ENCODE measurements at places on chromosomes 4 and X. TPM values are rescaled to one million over a fixed set of nuclear protein-coding genes. Genes with fewer than 3 reads are reported as not detected.

GRCh38 chr4:122602277-122603142 is 18.4 kb downstream of the IL21 start:
- DNase-seq: no peak

DNA sequence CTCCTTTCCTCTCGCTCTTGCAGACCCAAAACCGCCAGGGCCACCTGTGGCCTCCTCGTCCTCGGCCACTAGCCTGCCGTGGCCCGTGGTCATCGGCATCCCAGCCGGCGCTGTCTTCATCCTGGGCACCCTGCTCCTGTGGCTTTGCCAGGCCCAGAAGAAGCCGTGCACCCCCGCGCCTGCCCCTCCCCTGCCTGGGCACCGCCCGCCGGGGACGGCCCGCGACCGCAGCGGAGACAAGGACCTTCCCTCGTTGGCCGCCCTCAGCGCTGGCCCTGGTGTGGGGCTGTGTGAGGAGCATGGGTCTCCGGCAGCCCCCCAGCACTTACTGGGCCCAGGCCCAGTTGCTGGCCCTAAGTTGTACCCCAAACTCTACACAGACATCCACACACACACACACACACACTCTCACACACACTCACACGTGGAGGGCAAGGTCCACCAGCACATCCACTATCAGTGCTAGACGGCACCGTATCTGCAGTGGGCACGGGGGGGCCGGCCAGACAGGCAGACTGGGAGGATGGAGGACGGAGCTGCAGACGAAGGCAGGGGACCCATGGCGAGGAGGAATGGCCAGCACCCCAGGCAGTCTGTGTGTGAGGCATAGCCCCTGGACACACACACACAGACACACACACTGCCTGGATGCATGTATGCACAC is 13.6 kb downstream of the FGFRL1 start:
- no peak for DNase-seq

DNA sequence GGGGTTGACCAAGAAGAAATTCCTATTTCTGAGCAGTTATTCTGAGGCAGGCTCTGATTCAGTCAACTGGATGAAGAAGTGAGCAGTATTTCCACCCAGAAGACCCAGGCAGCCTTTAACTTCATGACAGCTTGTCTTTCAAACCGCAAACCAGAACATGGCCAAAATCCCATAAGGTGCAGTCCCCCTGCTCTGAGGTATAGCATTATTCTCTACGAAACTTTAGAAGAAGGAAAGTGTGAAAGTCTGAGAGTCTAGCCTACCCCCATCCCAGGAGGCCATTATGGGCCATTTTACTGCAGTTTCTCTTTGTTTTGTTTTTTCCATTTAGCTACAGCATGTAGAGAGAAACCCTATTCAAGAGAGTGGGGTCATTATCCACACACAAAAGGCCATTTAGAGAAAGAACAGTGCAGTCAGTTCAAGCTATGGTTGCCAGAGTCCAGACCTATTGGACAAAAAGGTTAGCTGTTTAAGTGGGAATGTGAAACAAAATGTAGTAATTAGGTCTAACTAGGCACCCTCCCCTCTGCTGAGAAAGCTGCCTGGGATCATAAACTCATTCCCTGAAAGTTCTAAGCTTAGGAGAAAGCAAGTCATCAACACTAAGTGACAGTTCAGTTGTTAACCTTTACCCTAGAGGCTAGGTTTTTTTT is 52.1 kb upstream of the RASGEF1B start:
- no peak for DNase-seq

GRCh38 chr4:131459430-131460101 is 1689.5 kb upstream of the PCDH10 start:
- no peak for DNase-seq

- no peak for DNase-seq
Measured at GRCh38 chr4:52199574-52200338, 148.7 kb downstream of the SPATA18 start.

GRCh38 chrX:17697191-17697590 is 40.1 kb upstream of the SCML1 start:
- no peak for DNase-seq

GRCh38 chr4:169147191-169147590 is 123.6 kb downstream of the SH3RF1 start:
- DNase-seq: no peak

- no peak for DNase-seq
Measured at GRCh38 chr4:115128037-115128436, 14.6 kb upstream of the NDST4 start.

DNA sequence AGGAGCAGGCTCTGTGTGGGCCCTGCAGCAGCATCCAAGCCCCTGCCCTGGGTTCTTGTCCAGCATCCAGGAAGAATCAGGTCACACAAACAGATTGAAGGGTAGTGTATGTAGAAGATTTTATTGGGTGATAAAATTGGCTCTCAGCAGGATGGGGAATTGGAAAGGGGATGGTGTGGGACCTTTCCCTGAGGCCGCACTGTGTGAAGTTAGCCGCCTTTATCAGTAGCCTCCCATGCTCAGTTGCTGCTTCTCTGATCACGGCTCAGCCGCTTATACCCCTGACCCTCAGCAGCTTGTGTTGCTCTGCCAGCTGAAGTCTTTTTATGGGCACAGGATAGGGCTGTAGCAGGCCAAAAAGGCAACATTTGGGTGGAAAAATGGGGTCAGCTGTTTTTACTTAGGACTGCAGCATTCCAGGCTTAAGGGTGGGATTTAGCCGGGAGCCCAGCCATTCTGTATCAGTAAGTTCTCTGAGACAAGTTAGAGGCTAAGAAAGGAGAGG is 35.2 kb upstream of the CCNG2 start:
- DNase-seq: no peak

GRCh38 chr4:110484767-110485166 is 8.8 kb downstream of the ENPEP start:
- peak; percentile 85 for DNase-seq

DNA sequence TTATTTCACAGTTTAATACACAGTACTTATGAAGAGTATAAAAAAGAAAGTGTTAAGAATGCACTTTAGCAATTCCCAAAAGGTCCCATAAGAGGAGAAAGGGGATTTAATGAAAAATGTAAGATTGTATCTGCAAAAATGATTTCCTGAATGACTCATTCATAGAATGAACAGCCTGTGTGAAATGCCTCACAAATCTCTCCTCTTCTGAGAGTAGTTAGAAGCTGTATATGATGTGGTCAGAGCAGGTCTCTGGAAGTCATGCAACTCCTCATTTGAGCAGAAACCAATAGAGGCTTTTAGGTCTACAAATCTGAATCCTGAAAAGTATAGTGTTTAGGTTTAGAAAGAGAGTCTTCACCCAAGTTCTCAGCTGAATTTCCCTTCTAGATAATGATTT is 381.3 kb upstream of the INTU start:
- no peak for DNase-seq

DNA sequence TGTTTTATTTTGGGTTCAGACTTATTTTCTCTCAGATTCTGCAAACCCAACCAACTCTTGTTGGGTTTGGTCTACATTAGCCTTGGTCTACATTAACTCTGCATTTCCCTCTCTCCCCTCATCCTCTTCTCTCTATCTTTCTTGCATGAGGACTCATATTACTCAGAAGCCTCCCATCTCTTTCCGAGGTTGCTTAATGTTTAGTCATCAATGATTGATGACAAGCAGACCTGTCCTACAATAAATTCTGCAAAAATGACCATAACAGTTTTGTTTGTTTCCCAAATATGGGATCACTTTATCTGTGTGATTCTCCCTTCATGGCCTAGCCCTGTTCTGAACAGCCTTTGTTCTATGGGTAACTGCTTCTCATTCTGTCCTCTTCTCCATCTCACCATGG is 75.2 kb downstream of the GABRB1 start:
- DNase-seq: no peak

GRCh38 chrX:1300449-1300848 is 31.8 kb downstream of the CSF2RA start:
- DNase-seq: no peak

FAM114A1 gene
- 89.1 TPM for total RNA-seq

GAGE1 gene
- total RNA-seq: not detected

SSX5 gene
- total RNA-seq: not detected

FAM9C gene
- not detected for total RNA-seq

DKC1 gene
- total RNA-seq: 54.9 TPM
